ENCODE measurements at places on chromosomes 2 and 18.

DNA sequence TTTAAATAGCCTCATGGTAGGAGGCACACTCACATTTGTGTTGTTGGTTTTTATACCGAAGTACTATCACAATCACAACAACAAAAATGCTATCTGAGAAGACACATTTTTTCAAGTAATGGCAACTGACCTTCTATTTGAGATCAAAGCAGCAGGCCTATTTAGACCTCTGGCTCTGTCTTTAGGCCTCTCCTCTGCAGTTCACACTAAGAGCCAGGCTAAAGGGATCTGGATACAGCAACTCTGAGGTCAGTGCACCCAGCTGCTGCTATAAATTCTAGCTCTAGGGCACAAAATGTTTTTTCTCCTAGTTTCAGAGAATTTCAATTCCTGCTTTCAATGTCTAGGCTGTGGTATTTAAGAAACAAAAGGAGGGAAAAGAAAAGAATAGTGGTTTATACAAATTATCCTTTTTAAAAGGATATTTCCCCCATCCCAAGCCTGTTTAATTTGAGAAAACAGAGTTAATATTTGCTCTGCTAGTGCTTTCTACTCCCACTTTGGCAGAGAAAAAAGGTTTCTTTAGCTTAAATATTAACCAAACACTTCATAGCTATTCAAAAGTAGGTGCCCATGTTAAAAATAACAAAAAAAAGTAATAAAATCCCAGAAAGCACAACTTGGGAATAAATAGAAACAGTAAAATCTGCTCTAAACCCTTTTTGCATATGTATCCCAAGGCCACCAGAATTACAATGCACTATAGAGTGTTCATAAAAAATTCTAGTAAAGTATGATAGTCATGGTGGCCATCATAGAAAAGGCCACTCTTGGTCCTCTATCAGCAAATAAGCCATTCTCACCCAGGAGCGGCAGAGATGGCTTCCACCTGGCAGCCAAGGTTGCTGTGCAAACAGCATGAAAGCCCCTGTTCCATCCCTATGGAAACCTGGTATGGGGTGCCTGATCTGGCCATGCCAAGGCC, 293.6 kb upstream of the SESTD1 start:
- no peak for DNase-seq

GRCh38 chr2:238553159-238553558, 126.4 kb downstream of the ASB1 start:
- DNase-seq: no peak

GRCh38 chr18:45602926-45603325, 12.3 kb upstream of the SLC14A2 start:
- no peak for DNase-seq

- no peak for DNase-seq
Measured at GRCh38 chr2:237712477-237713377, 85.3 kb downstream of the LRRFIP1 start.

GRCh38 chr2:55721596-55722215, 28.1 kb upstream of the PNPT1 start:
- DNase-seq: no peak

DNA sequence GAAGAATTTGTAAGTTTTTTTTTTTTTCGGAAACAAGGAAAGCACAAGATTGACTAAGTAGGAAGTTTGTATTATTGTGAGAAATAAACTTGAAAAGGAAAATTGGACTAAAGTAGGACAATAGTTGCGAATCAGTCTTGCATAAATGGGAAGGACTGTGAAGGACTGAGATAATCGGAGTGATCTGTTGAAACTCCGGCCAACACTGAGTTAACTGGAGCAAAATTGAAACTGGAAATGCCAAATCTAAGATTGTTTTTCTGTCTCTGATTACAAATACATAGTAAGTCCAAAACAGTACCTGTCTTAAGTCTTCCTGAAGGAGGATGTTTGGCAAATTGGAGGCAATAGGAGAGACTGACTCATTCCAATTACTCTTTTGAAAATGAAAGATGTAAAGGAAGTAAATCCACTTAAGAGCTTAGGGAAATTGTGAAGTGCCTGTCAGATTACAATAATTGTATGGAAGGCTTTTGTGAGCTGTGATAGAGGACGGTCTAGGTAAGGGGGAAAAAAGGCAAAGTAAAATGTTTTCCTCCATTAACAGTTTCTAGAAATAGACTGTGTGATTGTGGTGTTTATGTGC, 204.9 kb upstream of the CYRIA start:
- no peak for DNase-seq

DNA sequence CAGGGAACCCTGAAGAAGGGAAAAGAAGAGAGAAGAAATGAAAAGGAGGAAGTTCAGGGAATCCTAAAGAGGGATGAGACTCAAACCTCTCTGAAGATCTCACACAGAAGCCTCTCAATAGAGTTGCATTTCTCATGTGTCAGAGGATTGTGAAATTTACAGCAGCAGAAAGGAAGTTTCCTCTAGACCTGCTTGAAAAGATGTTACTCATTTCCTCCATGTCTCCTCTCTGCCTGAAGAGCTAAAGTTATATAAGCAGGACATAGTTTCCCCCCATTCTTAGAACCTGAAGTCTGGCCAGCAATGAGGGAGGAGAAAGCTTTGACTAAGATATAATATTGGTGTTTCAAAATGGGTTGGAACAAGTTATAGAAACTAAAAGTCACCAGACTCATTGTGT, 1155.6 kb downstream of the LRP1B start:
- no peak for DNase-seq

GRCh38 chr18:22171258-22172119, 2.1 kb downstream of the GATA6 start:
- no peak for DNase-seq

GRCh38 chr2:99180755-99181623, at the start of the genes MITD1 and MRPL30:
Gene MITD1 (minus strand): TSS chr2:99181058. CDS start chr2:99180981, 77 bp downstream.
Gene MRPL30 (plus strand): TSS chr2:99181184. CDS start chr2:99186204, 5,020 bp downstream.
- peak; percentile 96 for DNase-seq

GRCh38 chr18:44497757-44498490, 182.8 kb upstream of the SETBP1 start:
- no peak for DNase-seq

GRCh38 chr2:3170792-3171455, 206.7 kb downstream of the EIPR1 start:
- no peak for DNase-seq

GRCh38 chr2:148725564-148725963, 81.0 kb downstream of the EPC2 start:
- no peak for DNase-seq

DNA sequence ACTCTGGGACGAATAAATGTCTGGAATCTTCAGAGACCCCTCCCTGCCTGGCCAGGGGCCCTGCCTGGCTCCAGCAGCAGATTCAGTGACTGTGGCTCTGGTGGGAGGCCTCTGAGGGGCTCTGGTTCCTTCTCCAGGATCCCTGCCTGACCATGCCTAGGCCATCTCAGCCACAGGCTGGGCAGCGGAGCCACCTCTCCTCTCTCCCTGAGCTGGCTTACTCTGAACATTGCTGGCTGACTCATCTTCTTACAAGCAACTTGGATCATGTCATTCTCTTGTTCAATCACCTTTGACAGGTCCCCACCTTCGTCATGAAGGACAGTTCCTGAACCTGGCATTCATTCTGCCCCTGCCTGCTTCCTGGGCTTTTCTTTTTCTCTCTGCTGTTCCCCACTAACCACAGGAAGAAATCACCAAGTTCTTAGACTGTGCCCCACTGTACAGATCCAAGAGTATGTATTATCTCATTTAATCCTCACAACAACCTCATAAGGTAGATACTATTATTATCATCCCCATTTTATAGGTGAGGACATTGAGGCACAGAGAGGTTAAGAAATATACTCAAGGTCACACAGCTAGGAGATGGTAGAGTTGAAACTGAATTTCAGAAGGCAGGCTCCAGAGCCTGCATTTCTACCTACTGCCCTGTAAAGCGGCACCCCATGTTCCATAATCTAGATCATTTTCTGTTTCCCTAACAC, 155.5 kb upstream of the SMAD2 start:
- DNase-seq: no peak

DNA sequence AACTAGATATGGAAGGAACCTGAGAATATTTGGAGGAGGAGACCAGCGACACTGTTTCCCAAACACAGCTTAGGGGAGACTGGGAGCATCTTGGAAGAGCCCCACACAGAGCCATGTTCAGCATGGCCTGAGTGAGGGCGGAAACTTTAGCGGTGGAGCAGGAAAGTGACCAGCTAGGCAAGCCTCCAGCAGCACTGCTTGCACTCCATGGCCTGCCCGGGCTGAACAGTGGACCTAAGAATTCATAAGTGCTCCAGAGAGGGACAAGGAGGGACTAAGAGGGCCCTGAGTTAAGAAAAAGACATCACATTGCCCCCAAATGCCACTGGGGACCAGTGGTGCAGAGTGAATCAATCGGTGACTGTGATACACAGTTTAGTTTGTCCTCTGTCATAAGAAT, 566.4 kb downstream of the TNS1 start:
- DNase-seq: no peak

- DNase-seq: no peak
Measured at GRCh38 chr2:240304746-240305161, 130.7 kb upstream of the GPC1 start.

- no peak for DNase-seq
Measured at GRCh38 chr2:84694088-84694622, 177.9 kb downstream of the DNAH6 start.

DNA sequence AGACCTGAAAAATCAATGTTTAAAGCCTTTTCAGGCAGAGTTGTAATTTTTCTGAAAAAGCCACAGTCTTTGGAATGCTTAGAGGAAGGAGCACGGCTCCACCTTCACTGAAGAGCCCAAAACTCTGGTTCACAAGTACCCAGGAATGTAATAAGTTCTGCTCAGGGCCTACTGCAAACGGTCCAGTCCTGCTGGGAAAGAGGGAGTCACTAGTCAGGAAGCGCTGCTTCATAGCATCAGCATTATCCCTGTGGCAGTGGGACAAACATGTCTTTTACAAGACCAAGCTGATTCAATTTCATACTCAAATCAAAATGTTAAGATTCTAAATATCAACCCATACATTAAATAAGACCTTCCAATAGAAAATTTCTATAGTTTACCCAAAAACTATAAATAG, 152.9 kb upstream of the PGAP1 start:
- no peak for DNase-seq

GRCh38 chr2:40177366-40177765, 274.5 kb downstream of the SLC8A1 start:
- DNase-seq: no peak

- DNase-seq: no peak
Measured at GRCh38 chr2:21220930-21221329, 97.2 kb downstream of the TDRD15 start.

DNA sequence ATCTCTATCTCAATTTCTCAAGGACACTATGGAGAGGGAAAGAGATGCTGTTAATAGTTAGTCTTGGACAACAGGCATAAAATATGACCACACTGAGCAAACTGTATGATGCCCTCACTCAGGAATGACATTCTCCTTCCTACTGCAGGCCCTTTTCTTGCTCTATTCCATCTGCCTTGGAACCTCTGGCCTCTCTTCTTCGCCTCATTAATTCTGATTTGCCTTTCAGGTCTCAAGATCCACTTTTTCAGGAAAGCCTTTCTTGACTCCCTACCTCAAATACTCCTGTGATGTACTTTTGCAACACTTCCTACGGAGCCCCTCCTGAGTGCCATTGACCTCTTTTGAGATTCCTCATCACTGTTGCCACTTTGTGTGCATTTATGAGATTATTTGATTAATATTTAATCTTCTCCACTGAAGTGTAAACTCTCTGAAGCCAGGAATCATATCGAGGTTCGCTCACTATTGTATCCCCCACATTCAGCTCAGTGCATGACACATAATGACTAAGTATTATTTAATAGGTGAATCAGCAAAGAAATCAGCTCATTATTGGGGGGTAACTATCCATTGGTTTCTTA, 21.3 kb upstream of the SPP2 start:
- no peak for DNase-seq

DNA sequence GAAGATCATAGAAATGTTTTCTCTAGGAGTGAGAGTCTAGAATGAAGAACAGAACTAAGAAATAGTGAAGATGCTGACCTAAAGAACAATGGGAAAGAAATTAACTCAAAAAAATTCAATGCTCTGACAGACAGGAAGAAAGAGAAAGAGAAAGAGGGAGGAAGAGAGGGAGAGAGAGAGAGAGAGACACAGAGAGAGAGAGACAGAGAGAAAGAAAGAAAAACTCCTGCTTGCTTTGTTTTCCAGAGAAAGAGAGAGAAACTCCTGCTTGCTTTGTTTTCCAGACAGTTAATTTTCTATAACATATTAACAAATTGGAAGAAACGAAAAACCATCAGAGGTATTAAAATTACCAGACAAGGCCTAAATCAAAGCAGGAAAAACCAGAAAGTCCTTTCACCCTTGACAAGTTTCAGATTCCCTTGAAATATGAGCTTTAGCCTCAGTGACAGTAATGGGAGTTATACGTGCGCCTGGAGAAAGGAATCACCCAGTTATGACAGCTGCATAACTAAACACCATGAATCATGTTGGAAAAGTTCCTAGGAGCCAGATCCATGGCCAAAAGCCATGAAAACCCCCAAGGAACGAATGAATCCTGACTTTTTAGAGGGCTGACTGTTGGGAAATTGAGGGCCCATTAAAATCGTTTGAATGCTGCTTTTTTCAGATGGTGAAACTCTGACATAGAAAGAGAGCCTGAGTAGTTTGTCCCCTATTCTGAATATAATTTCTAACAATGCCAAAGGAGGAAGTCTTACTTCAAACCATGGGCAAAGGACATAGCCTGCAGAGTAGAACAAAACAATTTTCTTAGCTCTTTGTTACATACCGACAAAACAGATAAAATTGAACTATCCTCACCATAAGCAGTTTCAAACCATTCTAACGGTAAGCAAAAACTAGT, 228.6 kb upstream of the CHST9 start:
- DNase-seq: no peak

GRCh38 chr18:55866006-55866405, 278.0 kb upstream of the TCF4 start:
- no peak for DNase-seq

GRCh38 chr2:222480497-222480896, 56.2 kb downstream of the SGPP2 start:
- DNase-seq: no peak

DNA sequence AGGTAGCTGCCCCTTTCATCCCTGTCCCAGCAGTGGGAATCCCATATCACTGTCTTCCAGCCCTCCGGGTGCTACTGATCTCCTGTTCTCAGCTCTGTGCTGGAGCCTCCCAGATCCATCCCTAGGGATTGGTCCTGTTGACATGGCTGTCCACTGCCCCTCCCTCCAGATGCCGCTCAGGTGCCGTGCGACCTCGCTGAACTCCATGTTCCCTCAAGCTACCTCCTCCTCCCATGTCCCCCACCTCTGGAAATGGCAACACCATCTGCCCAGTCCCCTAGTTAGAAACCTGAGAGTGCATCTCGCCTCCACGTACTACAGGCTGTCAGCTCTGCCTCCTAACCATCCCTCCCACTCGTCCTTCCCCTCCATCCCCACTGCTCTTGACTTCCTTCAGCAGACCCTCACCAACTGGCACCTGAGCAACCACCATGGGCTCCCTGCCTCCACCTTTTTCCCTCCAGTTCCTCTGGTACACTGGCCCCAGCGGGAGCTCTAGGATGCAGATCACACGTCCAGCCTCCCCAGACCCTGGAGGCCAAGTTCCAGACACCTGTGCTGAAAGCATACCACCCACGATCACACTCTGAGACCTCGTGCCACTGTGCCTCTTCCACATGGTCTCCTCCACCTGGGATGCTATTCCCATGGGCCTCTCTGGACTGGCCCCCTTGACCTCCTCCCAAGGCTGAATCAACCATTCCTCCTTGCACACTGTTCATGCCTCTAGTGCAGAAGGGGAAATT, 106.8 kb downstream of the KLHL29 start:
- no peak for DNase-seq

- DNase-seq: no peak
Measured at GRCh38 chr2:236574000-236574399, 4.4 kb downstream of the ACKR3 start.
